ENCODE measurements at places on chromosomes 16 and 17.

- DNase-seq = no peak
These were observed 16.3 kb downstream of the CTRB1 start for GRCh38 chr16:75234856-75235696.

DNA sequence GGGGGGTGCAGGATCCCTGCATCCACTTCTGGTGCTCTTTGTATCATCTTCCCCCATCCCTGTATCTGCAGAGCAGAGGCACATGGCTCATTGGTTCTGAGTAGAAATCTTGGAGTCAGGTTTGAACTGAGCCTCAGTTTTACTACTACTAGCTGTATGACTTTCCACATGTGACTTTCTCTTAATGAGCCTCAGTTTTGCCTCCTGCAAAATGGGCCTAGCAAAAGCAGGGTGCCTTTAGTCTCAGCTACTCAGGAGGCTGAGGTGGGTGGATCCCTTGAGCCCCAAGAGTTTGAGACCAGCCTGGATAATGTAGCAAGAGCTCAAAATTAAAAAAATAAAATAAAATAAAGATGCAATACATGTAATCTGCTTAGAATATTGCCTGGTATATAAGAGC, 81.4 kb downstream of the SDR42E1 start:
- no peak for DNase-seq

DNA sequence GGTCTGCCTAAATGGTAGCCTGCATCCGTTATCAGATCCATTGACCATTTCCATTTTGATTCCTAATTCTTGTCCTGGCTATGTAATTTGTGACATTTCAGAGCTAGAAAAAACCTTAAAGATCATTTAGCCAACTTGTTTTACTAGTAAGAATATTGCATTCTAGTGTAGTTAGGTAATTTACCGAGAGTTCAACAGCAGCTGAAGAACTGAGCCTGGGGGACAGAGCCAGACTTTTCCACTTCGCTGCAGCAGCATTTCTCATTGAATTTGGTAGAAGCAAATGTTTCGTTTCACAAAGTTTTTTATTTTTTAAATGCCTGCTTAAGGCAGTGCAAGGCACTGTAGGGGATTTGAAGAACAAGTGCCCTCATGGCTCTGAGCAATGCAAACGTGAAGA, 59.2 kb upstream of the MARCHF10 start:
- DNase-seq = no peak

GRCh38 chr17:75628425-75628824, 4.8 kb upstream of the SMIM5 start:
- DNase-seq = no peak

DNA sequence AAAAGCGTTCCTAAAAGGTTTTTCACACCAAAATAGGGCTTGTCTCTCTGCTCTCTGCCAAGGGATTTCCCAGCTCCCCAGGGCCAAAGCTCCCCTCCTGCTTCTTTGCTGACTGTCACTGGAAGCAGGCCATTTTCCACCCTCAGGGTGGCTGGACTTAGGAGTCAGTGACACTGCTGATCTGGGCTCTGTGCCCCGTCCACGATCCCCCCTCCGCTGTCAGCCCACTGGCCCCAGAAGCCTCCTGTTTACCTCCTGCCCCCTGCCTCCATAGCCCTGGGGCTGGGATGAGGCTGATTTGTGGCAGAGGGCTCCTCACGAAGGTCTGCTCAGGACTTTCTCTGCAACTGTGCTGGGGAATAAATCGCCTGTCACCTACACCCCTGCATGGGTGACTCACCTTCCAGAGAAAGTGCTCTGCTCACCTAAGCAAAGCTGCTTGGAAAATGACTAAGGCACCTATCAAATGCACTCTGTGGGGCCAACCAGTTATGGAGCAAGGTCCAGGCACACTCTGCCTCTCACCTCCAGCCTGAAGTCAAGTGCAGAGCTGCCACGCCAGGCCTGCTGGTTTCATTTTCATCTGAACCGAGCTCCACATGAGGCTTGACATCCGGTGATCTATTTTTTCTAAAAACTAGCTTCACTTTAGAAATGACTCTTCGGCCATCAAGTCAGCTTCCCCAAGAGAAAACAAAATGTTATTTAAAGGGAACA, 4.9 kb downstream of the MAP3K14 start:
- no peak for DNase-seq

DNA sequence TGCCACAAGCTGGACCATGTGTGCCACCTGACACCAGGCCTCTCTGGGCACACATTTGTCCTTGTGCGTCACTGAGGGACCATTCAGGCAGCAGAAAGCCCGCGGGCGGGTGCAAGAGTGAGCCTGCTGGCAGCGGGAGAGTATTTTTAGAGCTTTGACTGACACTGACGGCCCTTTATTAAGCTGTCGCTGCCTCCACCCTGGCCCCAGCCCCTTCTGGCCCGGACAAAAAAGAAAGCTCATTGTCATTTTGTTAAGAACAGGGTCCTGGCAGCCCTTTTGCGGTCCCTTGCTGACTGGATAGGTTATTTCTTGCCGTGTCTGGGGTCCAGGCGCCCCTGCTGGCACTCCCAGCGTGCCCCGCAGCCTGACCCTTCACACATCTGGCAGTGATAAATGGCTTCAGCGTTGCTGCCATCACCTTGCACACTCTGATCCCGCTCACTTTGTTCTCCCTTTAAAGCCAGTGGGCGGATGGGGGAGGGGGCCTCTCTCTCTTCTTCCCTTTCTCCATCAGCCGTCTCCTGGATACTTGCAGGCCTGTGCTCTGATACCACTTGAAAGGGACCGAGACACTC, 78.4 kb upstream of the NKD1 start:
- no peak for DNase-seq

All from Panc1 (cell line).